ENCODE measurements at places on chromosomes 13 and 19. TPM values are rescaled to one million over a fixed set of nuclear protein-coding genes. Genes with fewer than 3 reads are reported as not detected.

TTC9B gene
- total RNA-seq, result not detected

CEACAM7 gene
- total RNA-seq, result not detected

MADCAM1 gene
- total RNA-seq, result 0.23 TPM

LGALS16 gene
- total RNA-seq, result not detected

ZNF829 gene
- 5.5 TPM for total RNA-seq
